ENCODE measurements at places on chromosomes 2 and 18.

DNA sequence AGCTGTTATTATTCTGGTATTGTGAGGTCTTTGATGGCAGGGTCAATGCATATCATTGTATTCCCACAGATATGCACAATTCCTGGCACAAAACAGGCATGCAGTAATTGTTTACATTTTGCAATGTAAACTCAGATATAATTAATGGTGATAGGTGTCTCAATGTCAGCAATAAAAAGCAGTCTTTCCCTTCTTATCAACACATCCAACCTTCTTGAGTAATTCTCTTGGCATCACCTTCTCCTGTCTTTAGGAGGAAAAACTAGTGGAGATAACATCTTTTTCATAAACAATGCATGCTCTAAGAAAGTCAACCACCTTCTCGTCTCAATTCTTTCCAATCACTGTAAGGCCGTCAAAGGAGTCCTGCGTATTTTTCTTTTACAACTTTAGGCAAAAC, 313.3 kb upstream of the GULP1 start:
- no peak for DNase-seq

GRCh38 chr2:166862468-166863132, 25.7 kb upstream of the XIRP2 start:
- DNase-seq = no peak

- DNase-seq = peak; percentile 50
Measured at GRCh38 chr2:42167458-42167857, 1.7 kb upstream of the EML4 start.

GRCh38 chr18:75723521-75724340, 296.2 kb upstream of the SMIM21 start:
- DNase-seq = peak; percentile 10

DNA sequence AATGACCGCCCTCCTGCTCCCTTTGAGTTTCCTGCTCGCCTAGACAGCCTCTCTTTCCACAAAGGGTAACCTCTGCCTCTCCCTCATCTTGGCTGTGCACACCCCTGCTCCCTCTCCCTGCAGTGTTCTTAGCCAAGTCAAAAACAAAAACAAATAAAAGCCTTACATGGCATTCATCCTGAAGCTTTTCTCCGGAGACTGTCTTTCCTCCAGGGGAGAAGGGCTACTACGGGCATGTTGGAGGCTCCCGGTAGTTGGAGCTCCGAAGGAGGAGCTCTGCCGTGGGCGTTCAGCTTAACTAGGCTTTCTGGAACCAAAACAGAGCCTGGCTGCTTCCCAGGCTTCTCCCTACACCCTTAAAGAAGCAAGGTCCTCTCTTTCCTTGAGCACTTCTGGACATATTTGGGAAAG, 104.2 kb downstream of the TPGS2 start:
- DNase-seq = peak; percentile 21

- no peak for DNase-seq
Measured at GRCh38 chr2:74044999-74045398, 60.3 kb downstream of the TET3 start.
